ENCODE measurements at places on chromosomes 6 and 20.
A peak's percentile ranks its signal among the peaks of the same experiment; 100 is the strongest.

DNA sequence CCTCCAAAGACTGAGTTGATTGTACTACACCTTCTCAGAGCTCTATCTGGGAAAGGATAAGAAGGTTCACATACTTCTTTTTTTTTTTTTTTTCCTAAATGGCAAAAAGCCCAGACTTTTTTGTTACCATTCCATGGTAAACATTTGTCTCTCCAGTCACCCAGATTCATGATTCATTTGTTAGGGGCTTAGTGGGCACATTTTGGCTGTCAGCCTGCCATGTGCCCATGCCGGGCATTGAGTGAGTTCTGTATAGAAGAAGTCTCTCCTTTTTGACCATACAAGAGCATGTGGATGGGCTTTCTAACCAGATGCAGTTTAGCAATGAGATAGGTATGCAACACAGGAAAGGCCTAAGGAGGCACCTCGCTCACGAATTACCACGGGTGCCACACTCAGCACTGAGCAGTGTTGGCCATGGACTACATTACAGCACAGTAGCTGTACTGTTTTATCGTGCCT is 447.5 kb upstream of the HSF2 start:
- H3K27me3 ChIP-seq: no peaks in the 10 kb centered on the region
- no peak for DNase-seq
- H3K4me1 ChIP-seq: no peaks in the 10 kb centered on the region
- H3K4me3 ChIP-seq: no peak overlapping the region
- peaks cover 12% of the 10 kb centered on the region for H3K36me3 ChIP-seq

DNA sequence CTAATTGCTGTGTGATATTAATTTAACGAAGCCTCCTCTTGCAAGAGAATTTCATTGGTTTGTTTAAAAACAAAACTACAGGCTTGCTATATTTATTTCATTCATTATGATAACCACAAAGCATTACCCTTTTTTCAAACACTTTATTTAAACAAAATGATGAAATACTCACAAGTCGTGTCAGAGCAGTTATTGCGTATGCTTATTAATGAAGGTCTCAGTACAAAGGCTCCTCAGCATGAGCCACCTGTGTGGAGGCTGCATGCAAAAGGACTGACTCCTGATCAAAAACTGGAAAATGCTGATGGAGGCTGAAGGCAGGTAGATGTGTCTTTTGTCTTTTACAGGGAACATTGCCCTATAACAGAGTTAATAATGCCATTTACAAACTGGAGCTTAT is 130.5 kb downstream of the CRYBG1 start:
- no peak overlapping the region for H3K27ac ChIP-seq
- no peaks in the 10 kb centered on the region for H3K36me3 ChIP-seq
- 0 out of 2 replicates have a peak, but pooled peaks cover 2% of the 10 kb centered on the region for H3K4me1 ChIP-seq
- H3K4me3 ChIP-seq: no peak overlapping the region
- H3K27me3 ChIP-seq: peaks cover 4% of the 10 kb centered on the region

GRCh38 chr6:161549977-161550655 is 276.3 kb upstream of the AGPAT4 start:
- H3K27me3 ChIP-seq: no peaks in the 10 kb centered on the region
- peaks cover 7% of the 10 kb centered on the region for H3K36me3 ChIP-seq
- H3K4me1 ChIP-seq: no peaks in the 10 kb centered on the region

GRCh38 chr6:50143011-50143719 is 93.4 kb upstream of the DEFB112 start:
- no peak overlapping the region for H3K4me3 ChIP-seq
- H3K27me3 ChIP-seq: no peaks in the 10 kb centered on the region
- H3K27ac ChIP-seq: no peak overlapping the region
- no peak for DNase-seq
- H3K4me1 ChIP-seq: no peaks in the 10 kb centered on the region
- H3K36me3 ChIP-seq: no peaks in the 10 kb centered on the region

DNA sequence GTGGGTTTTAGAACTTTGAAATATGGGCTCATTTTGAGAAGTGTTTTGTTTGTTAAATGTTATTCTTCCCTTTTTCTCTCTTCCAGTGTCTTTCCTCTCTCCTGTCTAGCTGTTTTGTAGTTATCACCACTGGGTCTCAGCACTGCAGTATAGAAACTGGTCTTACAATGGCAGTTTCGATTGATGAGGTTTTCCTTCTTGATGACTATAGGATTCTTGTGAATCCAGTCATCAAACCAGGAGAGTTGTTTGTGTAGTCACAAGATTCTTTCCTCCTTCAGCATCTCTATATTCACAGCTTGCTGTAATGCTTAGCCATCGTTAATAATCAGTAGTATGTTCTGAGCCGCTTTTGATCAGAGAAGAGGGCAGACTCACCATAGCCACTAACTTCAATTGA is 172.3 kb downstream of the OGFRL1 start:
- no peak overlapping the region for H3K27ac ChIP-seq
- H3K27me3 ChIP-seq: no peaks in the 10 kb centered on the region
- H3K36me3 ChIP-seq: peaks cover 6% of the 10 kb centered on the region
- H3K4me1 ChIP-seq: peaks cover 3% of the 10 kb centered on the region
- no peak for DNase-seq

GRCh38 chr6:39228111-39228971 is 934 bp downstream of the KCNK5 start:
- H3K27ac ChIP-seq: no peak overlapping the region
- no peaks in the 10 kb centered on the region for H3K27me3 ChIP-seq
- H3K4me1 ChIP-seq: peaks cover 30% of the 10 kb centered on the region
- H3K4me3 ChIP-seq: peak overlapping the region; percentile 90
- H3K36me3 ChIP-seq: peaks cover 5% of the 10 kb centered on the region

GRCh38 chr6:12200015-12200564 is 90.1 kb upstream of the EDN1 start:
- H3K27me3 ChIP-seq: no peaks in the 10 kb centered on the region
- H3K4me1 ChIP-seq: no peaks in the 10 kb centered on the region
- no peaks in the 10 kb centered on the region for H3K36me3 ChIP-seq
- H3K4me3 ChIP-seq: no peak overlapping the region
- H3K27ac ChIP-seq: no peak overlapping the region
- no peak for DNase-seq

DNA sequence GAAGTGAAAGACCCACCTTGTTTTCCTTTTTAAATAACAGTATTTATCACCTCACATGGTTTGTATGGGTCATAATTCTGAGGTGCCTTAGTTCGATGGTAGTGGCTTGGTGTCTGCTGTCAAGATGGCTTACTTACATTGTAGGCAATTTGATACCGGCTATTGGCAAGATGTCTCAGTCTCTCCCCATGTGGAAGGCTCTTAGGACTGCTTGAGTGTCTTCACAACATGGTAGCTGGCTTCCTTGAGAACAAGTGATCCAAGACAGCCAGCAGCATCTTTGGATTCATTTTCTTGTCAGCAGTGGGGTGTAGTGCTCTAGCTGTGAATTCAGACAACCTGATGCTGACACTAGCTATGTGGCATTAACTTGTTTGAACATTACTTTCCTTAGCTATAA is 70.1 kb downstream of the CBFA2T2 start:
- H3K4me1 ChIP-seq: no peaks in the 10 kb centered on the region
- H3K4me3 ChIP-seq: no peak overlapping the region
- no peak for DNase-seq

DNA sequence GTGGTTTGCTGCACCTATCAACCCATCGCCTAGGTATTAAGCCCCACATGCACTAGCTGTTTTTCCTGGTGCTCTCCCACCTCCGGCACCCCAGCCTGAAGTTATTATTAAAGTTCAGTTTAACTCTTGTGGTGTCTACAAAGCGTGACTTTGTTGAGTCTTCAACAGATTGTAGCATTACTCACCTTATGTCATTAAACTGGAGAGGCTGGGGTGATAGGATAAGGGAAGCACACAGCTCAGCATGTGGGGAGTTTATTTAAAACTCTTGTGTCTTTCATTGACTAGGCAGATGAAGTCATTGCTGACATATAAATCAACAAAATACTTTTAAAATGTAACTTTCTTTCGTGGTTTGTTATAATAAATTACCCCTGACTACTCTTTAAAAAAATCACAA is 84.7 kb upstream of the GCM1 start:
- no peaks in the 10 kb centered on the region for H3K27me3 ChIP-seq
- no peak overlapping the region for H3K27ac ChIP-seq
- no peaks in the 10 kb centered on the region for H3K36me3 ChIP-seq
- DNase-seq: no peak
- no peak overlapping the region for H3K4me3 ChIP-seq

DNA sequence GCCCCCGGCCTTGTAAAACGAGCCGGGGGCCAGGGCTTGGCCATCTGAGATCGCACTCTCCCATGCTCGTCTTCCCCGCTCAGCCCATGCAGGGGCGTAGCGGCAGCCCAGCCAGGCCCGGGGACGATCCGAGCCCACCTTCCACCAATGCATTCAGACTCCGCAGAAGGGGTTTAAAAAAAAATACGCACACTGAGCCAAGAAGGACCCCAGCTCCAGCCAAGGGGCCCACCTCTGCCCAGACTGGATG is 320 bp downstream of the GSTA4 start:
- peak overlapping the region; percentile 96 for H3K4me3 ChIP-seq
- peaks cover 18% of the 10 kb centered on the region for H3K36me3 ChIP-seq
- no peaks in the 10 kb centered on the region for H3K4me1 ChIP-seq
- H3K27me3 ChIP-seq: no peaks in the 10 kb centered on the region

- H3K36me3 ChIP-seq: peaks cover 11% of the 10 kb centered on the region
- no peak for DNase-seq
- no peak overlapping the region for H3K4me3 ChIP-seq
- H3K4me1 ChIP-seq: peaks cover 16% of the 10 kb centered on the region
These were observed 22.4 kb downstream of the SYNJ2 start for GRCh38 chr6:158003910-158004700.

DNA sequence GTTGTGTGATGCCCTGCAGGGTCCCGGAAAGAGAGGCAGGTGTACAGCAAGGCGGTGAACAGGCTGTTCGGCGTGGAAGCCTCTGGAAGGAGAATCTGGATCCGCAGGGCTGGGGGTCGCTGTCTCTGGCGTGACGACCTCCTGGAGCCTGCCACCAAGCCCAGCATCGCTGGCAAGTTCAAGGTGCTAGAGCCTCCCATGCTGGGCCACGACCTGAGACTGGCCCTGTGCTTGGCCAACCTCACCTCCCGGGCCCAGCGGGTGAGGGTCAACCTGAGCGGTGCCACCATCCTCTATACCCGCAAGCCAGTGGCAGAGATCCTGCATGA is 36.5 kb downstream of the TGM6 start:
- no peak overlapping the region for H3K4me3 ChIP-seq
- H3K36me3 ChIP-seq: no peaks in the 10 kb centered on the region
- no peak overlapping the region for H3K27ac ChIP-seq
- no peak for DNase-seq
- H3K4me1 ChIP-seq: no peaks in the 10 kb centered on the region

GRCh38 chr6:34317882-34318498 is 69.2 kb upstream of the SMIM29 start:
- no peaks in the 10 kb centered on the region for H3K36me3 ChIP-seq
- peaks cover 5% of the 10 kb centered on the region for H3K4me1 ChIP-seq
- no peak for DNase-seq
- no peak overlapping the region for H3K4me3 ChIP-seq
- H3K27ac ChIP-seq: no peak overlapping the region

DNA sequence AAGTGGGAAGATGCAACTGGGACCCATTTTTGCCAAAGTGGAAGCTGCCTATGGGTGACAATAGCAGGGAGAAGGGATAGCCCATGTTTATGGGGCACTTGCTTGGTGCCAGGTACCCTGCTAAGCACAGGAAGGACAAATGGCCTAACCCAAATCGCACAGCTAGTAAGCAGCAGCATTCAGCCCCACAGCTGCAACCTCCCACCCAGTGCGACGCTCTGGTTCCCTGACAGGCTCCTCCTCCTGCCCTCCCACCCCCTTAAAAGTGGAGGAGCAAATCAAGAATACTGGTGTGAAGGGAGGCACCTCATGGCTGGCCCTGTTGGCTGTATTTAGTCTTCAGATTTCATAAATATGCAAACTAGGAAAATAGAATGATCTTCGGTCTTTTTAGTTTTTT is 76.2 kb downstream of the RIN2 start:
- H3K27me3 ChIP-seq: no peaks in the 10 kb centered on the region
- no peak overlapping the region for H3K4me3 ChIP-seq
- H3K4me1 ChIP-seq: no peaks in the 10 kb centered on the region
- H3K36me3 ChIP-seq: no peaks in the 10 kb centered on the region
- no peak overlapping the region for H3K27ac ChIP-seq

DNA sequence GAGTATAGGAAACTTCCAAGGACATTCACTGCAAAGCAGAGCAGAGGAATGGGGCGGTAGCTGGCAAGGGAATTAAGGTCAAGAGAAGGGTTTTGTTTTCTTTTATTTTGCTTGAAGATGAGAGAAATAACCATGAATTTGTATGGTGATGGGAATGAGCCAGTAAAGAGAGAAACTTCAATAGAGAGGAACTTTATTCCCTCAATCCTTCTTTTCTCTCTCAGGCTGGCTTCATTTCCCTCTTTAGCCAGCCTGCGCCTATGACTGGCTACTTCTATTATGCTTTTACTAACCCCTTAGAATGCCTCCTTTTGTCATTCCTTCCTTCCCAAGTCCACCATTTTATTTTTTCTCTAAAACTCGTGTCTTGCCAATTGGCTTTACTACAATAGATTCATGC is 101.4 kb upstream of the CEP85L start:
- DNase-seq: no peak
- H3K36me3 ChIP-seq: no peaks in the 10 kb centered on the region
- no peaks in the 10 kb centered on the region for H3K27me3 ChIP-seq
- no peak overlapping the region for H3K4me3 ChIP-seq
- H3K4me1 ChIP-seq: peaks cover 6% of the 10 kb centered on the region

GRCh38 chr6:20564777-20565176 is 30.5 kb downstream of the CDKAL1 start:
- H3K27me3 ChIP-seq: no peaks in the 10 kb centered on the region
- H3K27ac ChIP-seq: no peak overlapping the region
- H3K4me3 ChIP-seq: no peak overlapping the region
- DNase-seq: no peak
- peaks cover 1% of the 10 kb centered on the region for H3K36me3 ChIP-seq
- peaks cover 2% of the 10 kb centered on the region for H3K4me1 ChIP-seq

GRCh38 chr6:88266126-88266525 is 100.0 kb upstream of the CNR1 start:
- no peaks in the 10 kb centered on the region for H3K36me3 ChIP-seq
- H3K4me3 ChIP-seq: no peak overlapping the region
- DNase-seq: no peak
- no peaks in the 10 kb centered on the region for H3K4me1 ChIP-seq
- H3K27ac ChIP-seq: no peak overlapping the region

DNA sequence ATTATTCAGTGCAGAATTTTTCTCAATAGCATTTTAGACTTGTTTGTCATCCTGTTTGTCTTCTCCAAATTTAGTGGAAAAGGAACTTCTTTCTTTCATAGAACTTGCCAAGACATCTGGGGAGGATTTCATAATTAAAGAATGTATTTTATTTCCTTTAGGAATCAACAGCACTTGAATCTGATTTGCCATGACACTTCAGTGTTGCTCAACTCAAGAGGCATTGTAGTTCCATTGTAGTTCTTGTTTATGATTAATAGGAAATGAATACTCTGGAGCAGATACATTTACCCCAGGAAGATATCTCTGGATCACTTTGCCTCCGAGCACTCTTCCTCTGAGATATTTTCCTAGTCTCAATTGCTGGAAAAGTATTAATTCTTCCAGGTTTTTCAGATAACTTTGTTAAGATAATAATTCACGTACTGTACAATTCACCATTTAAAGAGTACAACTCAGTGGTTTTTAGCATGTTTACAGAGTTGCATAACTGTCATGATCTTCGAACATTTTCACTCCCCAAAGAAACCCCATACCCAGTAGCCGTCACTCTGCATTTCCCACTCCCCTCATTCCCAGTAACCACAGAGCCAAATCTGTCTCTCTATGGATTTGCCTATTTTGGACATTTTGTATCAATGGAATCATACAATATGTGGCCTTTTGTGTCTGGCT is 29.7 kb downstream of the AKAP12 start:
- no peak overlapping the region for H3K27ac ChIP-seq
- DNase-seq: no peak
- H3K4me1 ChIP-seq: no peaks in the 10 kb centered on the region
- no peaks in the 10 kb centered on the region for H3K27me3 ChIP-seq
